ENCODE measurements at places on chromosomes 13 and 19.

GRCh38 chr13:33730619-33731018, 87.3 kb upstream of the RFC3 start:
- no peak for DNase-seq

- no peak for DNase-seq
These were observed at the start of gene APC2 for GRCh38 chr19:1449467-1450442. TSS of gene APC2 (plus strand) at chr19:1450121. CDS start at chr19:1453002, 2,881 bp downstream.

GRCh38 chr13:21674490-21675009, 3.7 kb downstream of the FGF9 start:
- no peak for DNase-seq

DNA sequence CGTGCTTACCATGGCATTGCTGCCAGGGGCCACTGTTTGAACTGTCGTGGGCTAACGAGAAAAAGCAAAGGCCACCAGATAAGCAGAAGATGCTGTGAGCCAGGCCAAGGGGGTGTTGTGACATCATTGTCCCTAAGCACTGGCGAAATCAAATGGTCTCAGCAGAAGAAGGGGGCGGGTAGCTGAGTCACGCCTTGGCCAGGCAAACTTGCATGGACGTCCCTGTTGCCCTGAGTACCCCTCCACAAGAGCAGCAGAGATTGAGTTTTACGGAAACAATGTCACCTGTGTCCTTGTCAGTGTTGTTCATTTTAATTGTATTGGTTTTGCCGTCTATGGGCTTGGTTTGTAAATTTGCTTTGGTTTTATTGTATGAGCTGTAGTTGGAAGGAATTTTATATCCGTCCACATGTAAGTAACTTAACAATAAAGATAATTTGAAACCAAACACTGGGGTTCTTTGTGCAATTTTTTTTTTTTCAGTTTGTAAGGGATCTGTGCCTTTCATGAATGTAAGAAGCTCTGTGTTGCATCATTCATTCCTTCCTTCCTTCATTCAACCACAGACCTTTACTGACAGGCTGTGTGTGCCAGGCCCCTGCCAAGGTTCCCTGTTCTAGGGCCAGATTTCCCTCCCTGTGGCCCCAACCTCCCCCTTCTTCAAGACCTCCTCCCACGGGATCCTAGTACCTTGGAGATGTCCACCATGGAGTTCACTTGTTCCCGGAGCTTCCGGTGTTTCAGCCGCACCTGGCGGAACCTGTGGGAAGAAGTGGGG, 12.3 kb downstream of the KCNN4 start:
- no peak for DNase-seq

DNA sequence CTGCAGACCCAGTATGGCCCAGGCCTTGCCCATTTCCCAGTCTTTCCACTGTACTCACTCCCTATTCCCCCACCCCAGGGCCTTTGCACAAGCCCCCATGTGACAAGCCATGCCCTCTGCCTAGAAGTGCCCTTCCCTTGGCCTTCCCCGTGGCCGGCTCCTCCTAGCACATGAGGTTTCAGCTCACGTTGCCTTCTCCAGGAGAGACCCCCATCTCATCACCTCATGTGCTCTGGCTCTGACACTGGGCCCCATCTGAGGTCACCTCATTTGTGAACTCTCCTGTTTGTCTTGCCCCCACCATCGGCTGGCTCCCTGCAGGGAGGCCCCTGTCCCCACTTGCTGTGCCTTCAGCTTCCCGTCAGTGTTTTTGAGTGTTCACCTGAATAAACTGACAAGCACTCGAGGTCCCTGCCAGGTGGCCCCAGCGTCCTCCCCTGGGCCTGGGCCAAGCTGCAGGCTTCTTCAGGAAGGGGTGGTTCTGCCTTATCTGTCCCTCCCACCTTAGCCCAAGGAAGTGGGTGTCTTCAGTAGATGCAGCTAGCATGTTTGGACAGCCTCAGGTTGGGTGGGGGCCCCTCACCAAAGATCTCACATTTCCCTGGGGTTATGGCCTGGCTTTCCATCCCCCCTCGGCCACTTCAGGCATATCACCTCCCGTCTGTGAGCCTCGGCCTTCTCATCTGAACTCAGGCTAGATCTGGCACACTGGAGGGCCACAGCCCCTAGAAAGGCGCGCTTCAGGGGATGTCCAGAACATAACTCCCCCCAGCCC, 3.8 kb upstream of the SLC25A42 start:
- DNase-seq = no peak

DNA sequence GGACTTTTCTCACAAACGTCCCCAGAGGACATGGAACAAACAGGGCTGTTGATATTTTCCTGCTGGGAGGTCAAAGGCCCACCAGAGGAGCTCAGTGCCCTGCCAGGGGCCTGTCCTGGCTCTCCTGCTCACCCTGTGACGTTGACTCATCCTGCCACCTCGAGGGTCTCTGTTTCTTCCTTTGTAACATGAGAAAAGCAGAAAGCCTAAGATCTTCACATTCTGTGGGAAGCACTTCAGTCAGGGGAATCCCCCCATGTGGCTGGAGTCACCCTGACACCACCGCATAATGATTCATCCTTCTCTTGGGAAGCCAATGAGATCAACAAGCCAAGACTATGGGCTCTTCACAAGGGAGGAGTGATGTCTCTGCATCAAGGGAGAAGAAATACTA, 147.9 kb downstream of the KATNAL1 start:
- no peak for DNase-seq

DNA sequence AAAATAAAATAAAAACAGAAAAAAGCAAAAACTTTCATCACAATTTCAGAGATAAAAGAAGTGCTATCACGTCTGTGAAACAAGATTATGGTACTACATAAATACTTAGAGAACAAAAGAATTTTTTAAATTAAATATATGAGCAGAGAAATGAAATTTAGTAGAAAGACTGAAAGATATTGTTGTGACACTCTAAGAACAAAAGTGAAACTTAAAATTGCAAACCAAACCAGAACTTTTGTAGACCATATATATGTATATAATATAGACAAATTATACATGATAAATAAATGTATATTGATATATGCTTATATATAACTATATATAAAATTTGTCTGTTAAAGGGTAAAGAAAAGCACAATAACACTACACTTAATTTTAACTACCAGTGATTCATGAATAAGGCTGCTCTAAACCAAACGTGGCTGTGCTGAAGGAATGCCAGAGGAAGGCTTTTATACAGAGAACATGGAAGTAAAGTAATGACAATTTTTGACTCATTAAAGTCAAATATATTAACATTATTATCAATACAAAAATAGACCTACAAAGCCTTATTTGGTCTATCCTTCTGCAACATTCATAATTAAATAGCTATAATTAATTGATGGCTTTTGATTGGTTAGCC, 1516.7 kb upstream of the PCDH20 start:
- DNase-seq = no peak

DNA sequence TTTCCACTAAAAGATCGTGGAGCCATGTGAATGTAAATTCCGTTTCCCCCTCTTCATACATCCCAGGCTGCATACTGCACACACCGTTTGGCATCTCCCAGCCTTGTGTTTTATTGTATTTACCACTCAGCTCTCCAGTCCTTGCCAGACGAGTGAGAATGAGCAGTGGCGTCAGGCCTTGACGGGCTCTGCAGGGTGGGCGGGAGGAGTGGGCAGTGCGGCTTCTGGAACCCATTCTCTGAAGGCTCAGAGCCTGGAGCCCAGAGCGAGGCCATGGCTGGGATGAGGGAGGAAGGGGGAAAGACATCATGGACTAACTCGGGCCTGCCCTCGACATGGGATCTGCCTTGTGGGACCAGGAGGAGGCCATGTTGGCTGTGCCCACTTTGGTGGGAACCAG, 25.1 kb downstream of the BICRA start:
- no peak for DNase-seq

DNA sequence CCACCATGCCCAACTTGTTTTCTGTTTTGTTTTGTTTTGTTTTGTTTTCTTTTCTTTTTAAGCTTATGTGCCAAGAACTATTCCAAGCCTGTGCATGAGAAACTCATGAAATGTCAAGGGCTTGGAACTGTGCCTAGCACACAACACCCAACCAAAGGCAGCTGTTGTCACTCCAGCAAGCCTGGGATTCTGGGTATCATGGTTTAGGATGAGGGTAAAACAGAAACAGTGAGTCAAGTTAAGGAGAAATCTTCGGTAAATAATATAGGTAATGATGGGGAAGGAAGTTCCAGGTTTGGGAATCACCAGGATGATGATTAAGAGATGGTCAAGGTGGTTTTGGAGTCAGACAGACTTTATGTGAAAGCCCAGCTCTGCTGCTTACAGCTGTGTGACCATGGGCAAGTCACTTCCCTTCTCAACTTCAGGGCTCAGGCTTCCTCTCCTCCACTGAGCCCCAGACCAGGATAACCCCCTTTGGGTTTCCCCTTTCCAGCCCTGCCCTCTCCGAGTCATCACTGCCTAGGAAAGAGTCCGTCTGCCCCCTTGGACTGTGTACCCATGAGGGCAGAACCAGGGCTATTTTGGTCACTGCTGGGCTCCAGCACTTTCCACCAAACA, 5.0 kb downstream of the PVR start:
- no peak for DNase-seq
